ENCODE measurements at places on chromosomes 7 and 10.

DNA sequence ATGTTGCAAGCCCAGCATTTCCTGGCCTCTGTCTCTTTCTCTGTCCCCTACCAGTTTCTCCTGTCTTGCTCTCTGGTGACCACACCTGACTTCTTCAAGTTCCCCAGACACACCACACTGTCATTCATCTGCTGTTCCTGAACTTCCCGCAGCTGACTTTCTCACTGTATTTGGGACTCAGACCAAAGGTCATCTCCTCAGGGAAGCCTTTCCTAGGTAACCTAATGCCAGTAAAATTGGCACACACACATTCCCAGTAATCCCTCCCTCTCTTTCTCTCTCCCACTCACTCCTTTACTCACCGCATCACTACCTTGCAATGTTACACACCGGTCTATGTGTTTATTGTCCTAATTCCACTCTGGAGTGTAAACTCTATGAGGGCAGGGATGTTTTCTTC, 81.7 kb downstream of the ELMO1 start:
- no peaks in the 10 kb centered on the region for H3K27me3 ChIP-seq
- no peaks in the 10 kb centered on the region for H3K4me1 ChIP-seq
- H3K4me3 ChIP-seq = no peak overlapping the region
- H3K27ac ChIP-seq = no peak overlapping the region
- DNase-seq = no peak
- H3K36me3 ChIP-seq = no peaks in the 10 kb centered on the region

GRCh38 chr7:107644309-107644974, 16.2 kb upstream of the SLC26A4 start:
- no peak for DNase-seq
- H3K27ac ChIP-seq = no peak overlapping the region
- no peaks in the 10 kb centered on the region for H3K27me3 ChIP-seq
- H3K4me3 ChIP-seq = no peak overlapping the region
- H3K4me1 ChIP-seq = peaks cover 3% of the 10 kb centered on the region

- H3K4me1 ChIP-seq = peaks cover 18% of the 10 kb centered on the region
- no peak overlapping the region for H3K4me3 ChIP-seq
- H3K27me3 ChIP-seq = no peaks in the 10 kb centered on the region
- H3K27ac ChIP-seq = no peak overlapping the region
- no peak for DNase-seq
Observed at GRCh38 chr7:2244404-2244995, 2.5 kb downstream of the NUDT1 start.

- H3K27ac ChIP-seq = no peak overlapping the region
- peaks cover 10% of the 10 kb centered on the region for H3K4me1 ChIP-seq
Observed at GRCh38 chr7:471866-472639, 47.6 kb downstream of the PDGFA start.

DNA sequence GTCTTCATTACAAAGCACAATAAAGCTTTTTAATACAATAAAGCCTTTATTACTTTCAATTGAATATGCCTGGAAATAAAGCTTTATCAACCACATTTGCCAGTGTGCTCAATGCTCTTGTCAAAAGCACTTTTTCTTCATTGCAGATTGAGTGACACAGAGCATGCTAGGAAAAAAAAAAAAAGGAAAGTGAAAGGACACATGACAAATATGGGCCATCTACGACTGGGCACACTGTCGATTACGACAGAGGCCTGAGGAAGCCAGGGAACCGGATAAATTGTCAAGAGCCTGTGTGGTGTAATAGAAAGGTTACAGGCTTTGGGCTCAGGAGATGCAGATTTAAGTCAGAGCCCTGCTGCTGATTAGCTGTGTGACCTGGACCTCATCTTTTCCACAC, 84.8 kb upstream of the LRGUK start:
- no peak overlapping the region for H3K27ac ChIP-seq
- DNase-seq = peak; percentile 59
- H3K36me3 ChIP-seq = peaks cover 5% of the 10 kb centered on the region
- no peak overlapping the region for H3K4me3 ChIP-seq
- peaks cover 29% of the 10 kb centered on the region for H3K4me1 ChIP-seq

GRCh38 chr7:70693321-70693685, 438.6 kb upstream of the GALNT17 start:
- no peaks in the 10 kb centered on the region for H3K36me3 ChIP-seq

DNA sequence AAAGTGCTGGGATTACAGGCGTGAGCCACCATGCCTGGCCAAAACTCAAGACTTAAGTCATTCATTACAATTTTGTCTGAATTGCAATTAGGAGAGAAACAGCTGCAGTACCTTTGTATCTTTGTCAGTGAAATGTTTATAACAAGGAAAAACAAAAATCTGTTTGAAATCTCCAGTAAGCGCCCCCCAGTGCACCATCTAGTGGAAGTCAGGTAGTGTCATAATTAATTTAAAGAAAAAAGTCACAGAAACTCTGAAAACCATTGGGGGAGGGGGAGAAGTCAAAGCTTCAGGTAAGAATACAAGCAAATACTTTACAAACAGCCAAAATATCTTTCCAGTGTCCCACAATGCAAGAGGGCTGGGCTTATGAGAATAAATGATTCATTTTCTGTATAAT, 2.8 kb downstream of the MPP7 start:
- peaks cover 46% of the 10 kb centered on the region for H3K27me3 ChIP-seq
- no peaks in the 10 kb centered on the region for H3K4me1 ChIP-seq
- H3K36me3 ChIP-seq = no peaks in the 10 kb centered on the region

- H3K27ac ChIP-seq = no peak overlapping the region
- no peaks in the 10 kb centered on the region for H3K4me1 ChIP-seq
- DNase-seq = no peak
- H3K36me3 ChIP-seq = no peaks in the 10 kb centered on the region
- H3K4me3 ChIP-seq = no peak overlapping the region
Observed at GRCh38 chr7:155524018-155524556, 22.3 kb downstream of the CNPY1 start.

- no peaks in the 10 kb centered on the region for H3K4me1 ChIP-seq
- H3K4me3 ChIP-seq = no peak overlapping the region
- no peak for DNase-seq
- no peak overlapping the region for H3K27ac ChIP-seq
Observed at GRCh38 chr7:24715171-24715570, 42.1 kb downstream of the GSDME start.

GRCh38 chr7:127667017-127667670, 15.2 kb downstream of the SND1 start:
- no peak for DNase-seq
- H3K4me3 ChIP-seq = no peak overlapping the region
- H3K36me3 ChIP-seq = peaks cover 26% of the 10 kb centered on the region
- no peaks in the 10 kb centered on the region for H3K27me3 ChIP-seq
- peaks cover 27% of the 10 kb centered on the region for H3K4me1 ChIP-seq

DNA sequence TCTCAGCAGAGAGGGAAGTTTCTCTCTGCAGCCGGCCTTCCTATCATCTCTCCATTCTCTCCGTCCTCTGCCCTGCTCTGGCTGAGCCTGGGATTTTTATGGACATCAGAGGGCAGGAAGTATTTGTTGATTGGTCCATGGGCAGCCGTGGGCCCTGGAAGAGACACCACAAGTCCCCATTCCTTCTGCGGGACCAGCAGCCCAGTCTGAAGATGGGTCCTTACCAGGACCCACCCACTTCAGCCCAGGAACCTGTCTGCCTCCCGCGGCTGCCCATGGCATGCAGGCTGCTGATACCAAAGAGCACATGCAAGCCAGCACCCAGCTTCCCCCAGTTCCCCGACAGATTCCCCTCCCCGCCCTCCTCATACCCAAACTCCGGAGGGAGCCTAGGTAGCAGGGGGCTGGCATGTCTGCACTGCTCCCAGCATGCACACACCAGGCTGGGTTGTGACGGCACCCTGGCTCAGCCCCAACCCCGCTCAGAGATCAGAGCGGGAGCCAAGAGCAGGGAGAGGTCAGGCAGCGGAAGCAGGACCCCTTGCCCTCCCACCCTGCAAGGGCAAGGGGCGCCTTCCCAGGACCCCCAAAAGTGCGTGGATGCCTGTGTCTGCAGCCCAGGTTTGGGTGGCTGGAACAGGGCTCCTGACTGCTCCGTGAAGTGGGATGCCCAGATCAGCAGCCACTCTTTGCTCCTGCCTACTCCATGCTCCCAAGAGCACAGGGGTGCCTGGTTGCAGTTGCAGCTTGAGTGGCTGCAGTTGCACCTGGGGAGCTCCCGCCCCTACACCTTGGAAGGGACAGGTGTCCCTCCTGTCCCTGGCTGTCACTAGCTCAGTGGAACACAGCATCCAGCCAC, 538.6 kb upstream of the POT1 start:
- H3K4me1 ChIP-seq = no peaks in the 10 kb centered on the region
- no peaks in the 10 kb centered on the region for H3K36me3 ChIP-seq
- no peak overlapping the region for H3K27ac ChIP-seq
- DNase-seq = no peak
- no peaks in the 10 kb centered on the region for H3K27me3 ChIP-seq

DNA sequence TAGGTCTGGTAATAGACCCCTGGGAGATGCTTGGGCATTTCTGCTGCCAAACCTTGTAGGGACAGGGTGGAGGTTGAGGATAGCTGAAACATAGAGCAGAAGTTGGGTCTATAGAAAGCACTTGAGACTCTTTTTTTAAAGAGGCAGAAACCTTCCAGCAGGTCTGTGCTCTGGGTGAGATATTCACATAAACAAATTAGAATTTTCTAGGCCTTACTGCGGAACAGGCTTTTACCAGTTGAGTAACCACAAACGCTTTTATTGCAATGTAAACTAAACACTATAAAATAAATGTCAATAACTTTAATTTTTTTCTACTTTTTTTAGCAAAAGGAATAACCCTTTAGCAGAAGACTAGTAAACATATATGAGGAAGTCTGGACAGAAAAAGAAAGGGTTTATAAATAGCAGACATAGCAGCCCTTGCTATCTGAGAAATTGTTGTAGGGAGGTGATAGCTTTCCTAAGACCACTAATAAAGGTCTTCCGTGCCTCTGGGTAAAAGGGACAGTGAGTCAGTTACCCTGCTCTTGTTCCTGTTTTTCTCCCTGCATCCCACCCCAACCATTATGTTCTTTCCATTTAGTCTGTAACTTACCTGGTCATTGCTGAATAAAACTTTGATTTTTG, 38.7 kb downstream of the CACNB2 start:
- DNase-seq = no peak
- H3K4me1 ChIP-seq = peaks cover 5% of the 10 kb centered on the region
- H3K27me3 ChIP-seq = no peaks in the 10 kb centered on the region
- no peak overlapping the region for H3K27ac ChIP-seq

- H3K27me3 ChIP-seq = peaks cover 11% of the 10 kb centered on the region
- DNase-seq = peak; percentile 30
- H3K36me3 ChIP-seq = no peaks in the 10 kb centered on the region
- H3K4me1 ChIP-seq = peaks cover 4% of the 10 kb centered on the region
- H3K27ac ChIP-seq = no peak overlapping the region
Observed at GRCh38 chr7:951881-952547, 2.5 kb downstream of the ADAP1 start.

- no peaks in the 10 kb centered on the region for H3K36me3 ChIP-seq
- no peak overlapping the region for H3K27ac ChIP-seq
- no peaks in the 10 kb centered on the region for H3K27me3 ChIP-seq
- no peaks in the 10 kb centered on the region for H3K4me1 ChIP-seq
- DNase-seq = no peak
Observed at GRCh38 chr7:27899601-27900000, 159.6 kb downstream of the TAX1BP1 start.

GRCh38 chr7:47400741-47401206, 181.1 kb downstream of the TNS3 start:
- H3K4me3 ChIP-seq = no peak overlapping the region
- H3K27ac ChIP-seq = no peak overlapping the region
- H3K4me1 ChIP-seq = no peaks in the 10 kb centered on the region
- H3K27me3 ChIP-seq = no peaks in the 10 kb centered on the region
- peaks cover 66% of the 10 kb centered on the region for H3K36me3 ChIP-seq

DNA sequence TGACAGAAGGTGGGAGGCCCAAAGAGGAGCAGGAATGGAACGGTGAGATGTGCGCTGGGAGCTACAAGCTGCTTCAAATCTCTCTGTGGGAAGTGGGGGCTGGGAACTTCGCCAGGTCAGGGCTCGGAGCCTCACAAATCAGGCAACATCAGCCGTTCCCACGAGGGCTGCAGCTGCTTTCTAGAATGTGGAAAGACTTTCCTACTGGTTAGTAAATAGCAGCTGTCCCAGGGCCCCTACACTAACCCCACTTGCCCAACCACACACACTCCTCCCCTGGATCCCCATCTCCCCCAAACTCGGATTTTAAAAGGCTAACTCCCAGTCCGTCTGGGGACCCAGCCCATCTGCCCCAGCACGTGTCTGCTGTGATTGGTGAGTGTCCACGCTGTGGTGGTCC, 40.6 kb upstream of the PITRM1 start:
- H3K4me3 ChIP-seq = no peak overlapping the region
- no peaks in the 10 kb centered on the region for H3K4me1 ChIP-seq
- H3K27me3 ChIP-seq = no peaks in the 10 kb centered on the region

DNA sequence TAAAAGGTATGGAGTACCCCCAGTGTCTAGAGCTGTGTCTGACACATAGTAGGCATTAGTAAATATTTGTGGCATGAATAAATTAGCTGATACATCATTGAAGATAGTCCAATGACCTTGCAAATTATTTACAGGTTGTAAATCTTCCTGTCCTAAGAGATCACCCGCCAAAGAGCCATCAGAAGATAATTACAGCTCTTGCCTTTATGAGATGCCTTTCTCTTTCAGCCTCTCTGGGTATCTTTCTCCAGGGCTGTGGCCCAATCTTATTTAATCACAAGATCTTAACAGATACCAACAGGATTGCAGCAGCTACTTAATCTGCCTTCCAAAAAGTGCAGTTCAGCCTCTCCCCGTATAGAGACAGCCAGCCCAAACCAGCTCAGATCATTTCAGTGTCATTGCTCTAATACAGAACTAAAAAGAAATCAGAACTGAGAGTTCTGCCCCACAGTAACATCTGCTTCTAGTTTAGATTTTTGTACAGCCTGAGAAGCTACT, 41.5 kb downstream of the MYOF start:
- H3K27me3 ChIP-seq = no peaks in the 10 kb centered on the region
- H3K36me3 ChIP-seq = peaks cover 29% of the 10 kb centered on the region
- peak overlapping the region; percentile 61 for H3K27ac ChIP-seq
- H3K4me3 ChIP-seq = no peak overlapping the region

GRCh38 chr10:70523057-70523456, 44.5 kb downstream of the PALD1 start:
- no peaks in the 10 kb centered on the region for H3K4me1 ChIP-seq
- no peak overlapping the region for H3K27ac ChIP-seq
- no peaks in the 10 kb centered on the region for H3K36me3 ChIP-seq
- no peak for DNase-seq
- H3K4me3 ChIP-seq = no peak overlapping the region

DNA sequence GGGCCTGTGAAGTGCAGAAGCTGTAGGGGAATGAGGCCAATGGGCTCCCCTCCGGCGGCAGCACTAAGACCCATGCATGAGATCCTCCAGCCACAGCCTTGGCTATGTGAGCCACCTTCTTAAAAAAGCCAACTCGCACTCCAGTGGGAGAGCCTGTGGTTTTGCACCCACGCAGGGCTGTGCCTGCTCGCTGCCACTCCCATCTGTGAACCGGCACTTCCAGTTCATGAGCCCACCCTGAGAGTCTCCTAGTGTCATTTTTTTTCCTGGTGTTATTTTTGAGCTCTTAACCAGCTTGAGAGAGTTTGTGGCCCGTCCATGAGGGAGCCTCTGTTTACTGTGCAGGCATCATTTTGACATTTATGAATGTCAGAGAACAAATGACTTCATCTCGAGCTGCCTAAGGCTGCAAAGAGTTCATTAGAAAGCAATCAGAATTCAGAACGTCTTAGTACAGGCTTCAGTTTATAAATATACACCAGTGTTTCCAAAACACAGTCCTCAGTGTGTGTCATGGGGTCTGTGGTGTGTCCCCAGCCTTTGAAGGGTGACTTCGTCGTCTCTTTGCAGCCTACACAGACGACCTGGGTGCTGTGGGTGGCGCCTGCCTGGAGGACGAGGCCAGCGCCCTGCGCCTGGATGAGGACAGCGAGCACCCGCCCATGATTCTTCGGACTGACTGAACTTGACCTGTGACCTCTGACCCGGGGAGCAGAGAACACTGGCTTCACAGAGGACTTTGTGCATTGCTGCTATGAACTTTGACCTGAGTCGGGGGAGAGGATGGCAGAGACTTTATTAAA, 40.4 kb downstream of the WIPI2 start:
- no peak for DNase-seq
- no peak overlapping the region for H3K27ac ChIP-seq
- no peaks in the 10 kb centered on the region for H3K27me3 ChIP-seq
- H3K4me1 ChIP-seq = no peaks in the 10 kb centered on the region
